ENCODE measurements at places on chromosomes 12 and 14.

- no peak for DNase-seq
Observed at GRCh38 chr14:100076133-100076532, 10.9 kb downstream of the EVL start.

GRCh38 chr12:113207613-113208040 is 13.6 kb upstream of the TPCN1 start:
- DNase-seq, result no peak

GRCh38 chr12:83083616-83084015 is 396.9 kb downstream of the TMTC2 start:
- no peak for DNase-seq

DNA sequence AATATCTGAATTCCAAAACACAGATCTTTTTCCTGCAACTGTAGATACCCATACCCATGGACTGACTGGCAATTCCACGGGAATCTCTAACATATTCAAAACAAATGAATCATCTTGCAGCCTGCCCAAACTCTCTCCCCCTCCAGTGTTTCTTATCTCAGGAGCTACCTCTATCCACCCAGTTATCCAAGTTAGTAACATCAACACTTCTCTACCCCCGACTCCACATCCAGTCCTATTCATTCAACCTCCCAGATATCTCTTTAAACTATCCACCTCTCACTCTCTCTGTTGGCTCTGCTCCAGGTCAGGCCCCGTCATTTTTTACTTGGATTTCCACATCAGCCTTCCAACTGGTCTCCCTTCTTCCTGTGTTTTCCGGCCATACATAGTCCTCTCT is 6.7 kb upstream of the KCNH5 start:
- DNase-seq, result no peak

DNA sequence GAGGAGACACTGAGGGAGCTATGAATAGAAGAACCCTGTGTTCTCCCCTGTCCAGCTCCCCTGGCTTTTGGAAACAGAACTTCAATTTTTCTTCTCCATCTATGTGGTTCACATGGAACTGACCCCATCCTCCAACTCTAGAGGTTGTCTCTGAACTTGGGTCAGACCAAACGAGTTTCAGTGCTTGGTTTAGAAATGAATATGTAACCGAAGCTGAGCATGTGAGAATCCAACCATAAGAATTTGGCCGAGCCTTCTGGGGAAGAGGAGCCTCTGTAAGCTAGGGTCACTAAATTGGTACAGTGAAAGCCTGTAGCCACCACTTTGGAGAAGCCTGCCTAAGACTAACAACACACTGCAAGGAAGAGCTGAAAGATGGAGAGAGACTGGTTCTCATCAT is 464.4 kb downstream of the ZFP36L1 start:
- no peak for DNase-seq

GRCh38 chr14:99774556-99775307 is 18.5 kb upstream of the EML1 start:
- DNase-seq, result no peak
